ENCODE measurements at places on chromosomes 3 and 15.

DNA sequence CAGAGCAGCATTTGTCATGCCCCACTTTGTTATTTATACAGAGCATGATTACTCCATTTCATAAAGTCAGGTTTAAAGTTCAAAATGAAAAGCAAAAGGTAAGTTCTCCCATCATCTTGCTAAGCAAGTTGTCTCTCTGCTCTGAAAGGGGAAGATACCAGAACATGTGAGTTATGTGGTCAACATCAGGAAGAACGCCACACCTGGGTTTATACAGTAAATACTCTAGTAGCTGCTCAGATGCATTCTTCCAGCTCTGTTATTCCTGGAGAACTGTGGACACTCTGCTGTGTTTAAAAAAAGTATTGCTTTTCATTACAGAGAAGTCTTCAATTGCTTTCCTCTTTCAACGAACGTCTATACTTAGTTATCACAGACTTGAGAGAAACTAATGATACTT, 145.7 kb downstream of the PLCL2 start:
- no peak overlapping the region for H3K27ac ChIP-seq
- H3K4me3 ChIP-seq: no peak overlapping the region
- no peaks in the 10 kb centered on the region for H3K36me3 ChIP-seq
- peaks cover 5% of the 10 kb centered on the region for H3K4me1 ChIP-seq
- no peaks in the 10 kb centered on the region for H3K27me3 ChIP-seq

DNA sequence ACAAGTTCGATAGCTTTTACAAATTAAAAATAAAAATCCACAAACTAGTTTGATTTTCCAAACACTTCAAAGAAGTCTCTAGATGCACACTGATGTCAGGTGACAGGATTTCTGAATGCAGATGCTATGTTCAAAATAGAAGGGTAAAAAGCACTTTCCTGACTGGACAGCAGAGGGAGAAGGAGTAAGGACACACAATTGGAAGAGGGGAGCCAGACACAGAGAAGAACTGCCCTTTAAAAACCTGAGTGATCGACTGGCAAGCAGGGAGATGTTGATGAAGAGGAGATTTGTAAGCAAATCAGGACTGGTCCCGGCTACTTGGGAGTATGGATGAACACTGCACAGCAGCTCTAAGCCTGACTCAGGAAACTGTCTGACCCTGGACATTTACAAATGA, 612.8 kb downstream of the MAGI1 start:
- H3K4me1 ChIP-seq: no peaks in the 10 kb centered on the region
- H3K27me3 ChIP-seq: no peaks in the 10 kb centered on the region
- H3K4me3 ChIP-seq: no peak overlapping the region
- no peak for DNase-seq
- no peaks in the 10 kb centered on the region for H3K36me3 ChIP-seq
- no peak overlapping the region for H3K27ac ChIP-seq

GRCh38 chr3:179450261-179450701, 989 bp downstream of the GNB4 start:
- H3K27ac ChIP-seq: peak overlapping the region; percentile 94
- peaks cover 7% of the 10 kb centered on the region for H3K4me1 ChIP-seq
- H3K36me3 ChIP-seq: no peaks in the 10 kb centered on the region
- no peaks in the 10 kb centered on the region for H3K27me3 ChIP-seq

DNA sequence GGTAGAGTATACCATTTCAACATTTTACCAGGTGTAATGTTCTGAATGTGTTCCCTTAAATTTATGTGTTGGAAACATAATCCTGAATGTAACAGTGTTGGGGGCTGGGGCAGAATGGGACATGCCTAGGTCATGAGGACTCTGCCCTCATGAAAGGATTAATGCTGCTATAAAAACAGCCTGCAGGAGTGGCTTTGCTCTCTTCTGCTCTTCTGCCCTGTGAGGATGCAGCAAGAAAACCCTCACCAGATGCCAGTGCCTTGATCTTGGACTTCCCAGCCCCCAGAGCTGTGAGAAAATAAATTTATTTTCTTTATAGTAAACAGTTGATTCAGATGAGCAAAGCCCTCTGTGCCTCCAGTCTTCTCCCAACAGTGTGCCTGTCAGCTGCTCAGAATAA, 326.0 kb upstream of the ONECUT1 start:
- H3K36me3 ChIP-seq: no peaks in the 10 kb centered on the region
- H3K27ac ChIP-seq: no peak overlapping the region
- DNase-seq: no peak
- H3K4me3 ChIP-seq: no peak overlapping the region
- H3K4me1 ChIP-seq: no peaks in the 10 kb centered on the region

- peak overlapping the region; percentile 63 for H3K27ac ChIP-seq
- no peaks in the 10 kb centered on the region for H3K36me3 ChIP-seq
- H3K4me1 ChIP-seq: peaks cover 12% of the 10 kb centered on the region
- no peak overlapping the region for H3K4me3 ChIP-seq
- DNase-seq: no peak
Measured at GRCh38 chr15:101458158-101458900, 31.2 kb downstream of the PCSK6 start.

- H3K36me3 ChIP-seq: no peaks in the 10 kb centered on the region
- H3K4me3 ChIP-seq: no peak overlapping the region
- no peaks in the 10 kb centered on the region for H3K4me1 ChIP-seq
- no peaks in the 10 kb centered on the region for H3K27me3 ChIP-seq
- H3K27ac ChIP-seq: no peak overlapping the region
- no peak for DNase-seq
Measured at GRCh38 chr15:35450492-35450891, 95.5 kb downstream of the DPH6 start.
